ENCODE measurements at places on chromosomes 12 and 14. TPM values are rescaled to one million over a fixed set of nuclear protein-coding genes. Genes with fewer than 3 reads are reported as not detected.

DNA sequence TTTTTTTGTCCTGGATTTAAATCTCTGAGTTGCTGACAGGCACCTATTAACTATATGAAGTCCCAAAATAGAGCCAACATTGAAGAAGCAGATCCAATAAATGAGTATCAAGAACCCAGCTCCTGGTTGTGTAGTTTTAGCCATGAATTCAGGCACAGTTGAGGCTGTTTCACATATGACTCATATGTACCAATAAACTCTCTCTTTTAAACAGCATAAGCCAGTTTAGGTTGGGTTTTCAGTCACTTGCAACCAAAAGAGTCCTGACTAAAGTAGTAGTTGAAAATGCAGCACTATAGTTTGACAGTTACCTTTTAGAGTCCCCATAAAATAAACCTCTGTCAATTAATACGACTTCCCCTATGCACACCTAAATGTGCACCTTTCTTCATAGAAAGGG, 389.9 kb downstream of the RPS29 start:
- no peaks in the 10 kb centered on the region for H3K36me3 ChIP-seq
- no peaks in the 10 kb centered on the region for H3K27me3 ChIP-seq
- H3K27ac ChIP-seq = no peak overlapping the region
- H3K4me3 ChIP-seq = no peak overlapping the region

DNA sequence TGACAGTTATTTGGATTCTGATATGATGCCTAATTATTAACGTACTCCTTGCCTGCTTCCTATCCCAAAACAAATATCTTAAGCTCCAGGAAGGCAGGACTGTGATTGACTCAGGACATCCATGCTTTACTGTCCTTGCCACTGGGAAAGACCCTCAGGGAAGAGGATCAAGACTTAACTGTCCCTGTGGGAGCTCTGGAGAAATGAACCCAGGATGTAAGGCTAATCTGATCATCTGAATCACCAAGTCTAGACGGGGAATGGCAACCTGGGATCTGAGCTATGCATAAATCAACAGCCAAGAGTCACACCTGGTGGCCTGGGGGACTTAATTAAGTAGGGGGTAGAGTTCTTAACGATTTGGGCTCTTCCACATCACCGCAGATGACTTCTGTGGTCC, 153.2 kb upstream of the BCL2L14 start:
- no peaks in the 10 kb centered on the region for H3K4me1 ChIP-seq

DNA sequence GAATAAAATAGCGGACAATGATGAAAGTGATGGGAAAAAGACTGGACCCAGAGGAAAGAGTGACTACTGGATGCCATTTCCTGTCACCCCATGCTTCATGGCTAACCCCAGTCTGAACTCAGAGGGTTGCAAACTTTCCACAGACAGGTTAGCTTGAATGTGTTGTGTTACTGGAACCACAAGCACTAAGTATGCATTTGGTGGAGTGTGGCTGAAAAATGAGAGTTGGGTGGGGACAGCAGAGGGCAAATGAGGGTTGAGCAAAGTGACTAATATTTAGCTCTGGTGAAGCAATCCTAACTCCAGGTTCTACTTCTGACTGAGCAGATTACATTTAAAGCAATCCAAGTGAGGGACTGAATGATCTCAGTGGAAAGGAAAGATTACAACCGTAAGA, 1.6 kb downstream of the SLC16A7 start:
- H3K4me1 ChIP-seq = peaks cover 12% of the 10 kb centered on the region
- peak overlapping the region; percentile 84 for H3K4me3 ChIP-seq
- no peaks in the 10 kb centered on the region for H3K27me3 ChIP-seq
- DNase-seq = peak; percentile 83

GRCh38 chr12:82625523-82625922, 61.2 kb upstream of the TMTC2 start:
- H3K36me3 ChIP-seq = no peaks in the 10 kb centered on the region
- H3K27ac ChIP-seq = no peak overlapping the region
- no peak for DNase-seq
- H3K4me3 ChIP-seq = no peak overlapping the region

DNA sequence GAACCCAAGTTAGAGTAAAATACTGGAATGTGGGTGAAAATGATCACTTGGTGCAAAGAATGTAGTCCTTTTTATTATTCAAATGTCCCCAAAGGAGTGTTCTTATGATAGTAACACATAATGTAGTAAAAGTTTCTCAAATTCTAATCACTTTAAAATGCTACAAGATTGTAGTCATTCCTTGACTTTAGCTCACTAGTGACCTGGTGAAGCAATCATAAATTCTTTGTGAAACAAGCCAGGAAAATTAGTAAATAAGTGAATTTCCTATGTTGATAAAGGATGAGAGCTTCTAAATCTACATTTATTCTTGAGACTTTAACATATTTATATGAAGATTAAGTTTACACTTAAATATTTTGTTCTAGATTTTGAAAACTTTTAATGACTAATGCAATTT, 30.7 kb upstream of the SLC17A8 start:
- no peaks in the 10 kb centered on the region for H3K27me3 ChIP-seq
- H3K27ac ChIP-seq = no peak overlapping the region
- no peaks in the 10 kb centered on the region for H3K4me1 ChIP-seq

- H3K36me3 ChIP-seq = no peaks in the 10 kb centered on the region
- H3K4me1 ChIP-seq = peaks cover 31% of the 10 kb centered on the region
Measured at GRCh38 chr12:67698672-67699581, 50.4 kb downstream of the DYRK2 start.

GRCh38 chr12:104177663-104178501, 37.7 kb upstream of the TXNRD1 start:
- H3K4me1 ChIP-seq = peaks cover 47% of the 10 kb centered on the region
- peak overlapping the region; percentile 28 for H3K4me3 ChIP-seq
- H3K27me3 ChIP-seq = no peaks in the 10 kb centered on the region
- DNase-seq = peak; percentile 95
- H3K36me3 ChIP-seq = no peaks in the 10 kb centered on the region

DNA sequence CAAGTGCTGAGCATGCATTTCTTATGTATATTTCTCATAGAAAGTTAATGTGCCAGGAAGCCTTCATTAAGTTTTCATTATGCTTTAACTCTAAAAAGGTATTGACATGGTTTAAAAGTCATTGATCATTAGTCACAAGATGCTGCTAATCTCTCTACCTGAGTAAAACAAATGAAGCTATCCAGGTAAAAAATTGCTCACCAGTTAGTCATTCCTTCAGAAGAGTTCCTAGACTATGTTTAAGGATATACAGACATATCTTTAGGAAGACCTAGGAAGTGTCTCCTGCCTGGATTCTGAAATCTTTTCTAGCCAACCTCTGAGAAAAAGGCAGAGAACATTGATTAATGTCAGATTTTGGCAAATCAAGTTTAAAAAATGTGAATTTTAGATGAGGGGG, 274.2 kb downstream of the PDZRN4 start:
- no peaks in the 10 kb centered on the region for H3K36me3 ChIP-seq
- H3K4me1 ChIP-seq = no peaks in the 10 kb centered on the region
- DNase-seq = no peak
- H3K27ac ChIP-seq = no peak overlapping the region
- no peak overlapping the region for H3K4me3 ChIP-seq
- no peaks in the 10 kb centered on the region for H3K27me3 ChIP-seq

DNA sequence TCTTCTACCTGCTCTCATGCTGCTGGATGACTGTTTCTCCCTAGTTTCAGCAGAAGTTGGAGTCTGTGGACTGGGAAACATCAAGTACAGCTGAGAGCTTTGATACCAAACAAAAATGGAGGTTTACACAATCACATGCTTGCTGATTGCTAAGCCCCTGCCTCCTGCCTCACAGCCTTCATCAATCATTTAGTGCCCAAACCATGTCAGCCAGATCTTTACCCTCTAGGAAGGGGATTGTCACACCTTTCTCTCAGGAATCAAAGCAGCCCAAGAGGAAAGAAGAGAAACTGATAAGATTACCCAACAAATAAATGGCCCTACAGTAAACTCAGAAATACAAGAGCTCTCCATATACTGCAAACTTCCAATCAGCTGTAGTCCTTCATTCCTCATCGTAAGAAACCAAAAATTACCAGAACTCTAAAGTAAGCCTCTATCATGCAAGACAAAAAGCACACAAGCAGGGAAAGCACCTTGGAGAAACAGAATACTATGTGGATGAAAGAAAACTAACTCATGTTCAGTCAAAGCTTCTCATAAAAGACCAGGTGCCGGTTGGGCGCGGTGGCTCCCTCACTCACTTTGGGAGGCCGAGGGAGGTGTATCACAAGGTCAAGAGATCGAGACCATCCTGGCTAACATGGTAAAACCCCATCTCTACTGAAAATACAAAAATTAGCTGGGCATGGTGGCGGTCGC, 63.6 kb upstream of the RESF1 start:
- DNase-seq = no peak
- no peaks in the 10 kb centered on the region for H3K36me3 ChIP-seq
- no peaks in the 10 kb centered on the region for H3K27me3 ChIP-seq
- H3K4me3 ChIP-seq = no peak overlapping the region

- no peak overlapping the region for H3K27ac ChIP-seq
- H3K36me3 ChIP-seq = no peaks in the 10 kb centered on the region
- DNase-seq = no peak
- no peaks in the 10 kb centered on the region for H3K27me3 ChIP-seq
- H3K4me1 ChIP-seq = peaks cover 41% of the 10 kb centered on the region
Measured at GRCh38 chr12:121034616-121035305, 4.3 kb downstream of the OASL start.

GRCh38 chr12:124722878-124723277, 140.8 kb downstream of the SCARB1 start:
- H3K27me3 ChIP-seq = no peaks in the 10 kb centered on the region
- H3K27ac ChIP-seq = no peak overlapping the region
- no peaks in the 10 kb centered on the region for H3K36me3 ChIP-seq
- no peak for DNase-seq

DNA sequence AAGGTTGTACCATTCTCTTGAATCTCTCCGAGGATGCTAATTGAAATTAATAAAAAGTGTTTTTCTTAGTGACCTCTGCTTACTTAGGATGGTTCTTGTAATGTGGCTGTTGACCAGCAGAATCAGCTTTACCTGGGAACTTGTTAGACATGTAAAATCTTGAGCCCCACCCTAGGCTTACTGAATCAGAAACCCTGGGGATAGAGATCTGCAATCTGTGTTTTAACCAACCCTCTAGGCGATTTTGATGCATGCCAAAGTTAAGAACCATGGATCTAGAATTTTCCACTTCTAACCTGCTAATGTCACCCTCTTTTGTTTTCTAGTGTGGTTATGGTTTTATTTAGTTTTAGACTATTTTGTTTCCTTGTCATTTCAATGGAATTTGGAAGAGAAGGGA, 6.5 kb downstream of the NUBPL start:
- no peak overlapping the region for H3K4me3 ChIP-seq
- H3K36me3 ChIP-seq = no peaks in the 10 kb centered on the region
- H3K27ac ChIP-seq = peak overlapping the region; percentile 32
- H3K4me1 ChIP-seq = peaks cover 10% of the 10 kb centered on the region
- no peak for DNase-seq
- H3K27me3 ChIP-seq = no peaks in the 10 kb centered on the region

GRCh38 chr14:24224618-24225071, 7.5 kb downstream of the NEDD8 start:
- peaks cover 6% of the 10 kb centered on the region for H3K36me3 ChIP-seq
- H3K27ac ChIP-seq = peak overlapping the region; percentile 78
- no peak overlapping the region for H3K4me3 ChIP-seq
- peaks cover 12% of the 10 kb centered on the region for H3K4me1 ChIP-seq
- peak; percentile 89 for DNase-seq
- no peaks in the 10 kb centered on the region for H3K27me3 ChIP-seq

- no peaks in the 10 kb centered on the region for H3K4me1 ChIP-seq
- DNase-seq = no peak
- H3K27me3 ChIP-seq = no peaks in the 10 kb centered on the region
- H3K27ac ChIP-seq = no peak overlapping the region
Measured at GRCh38 chr12:125519026-125519651, 453.9 kb downstream of the AACS start.

DNA sequence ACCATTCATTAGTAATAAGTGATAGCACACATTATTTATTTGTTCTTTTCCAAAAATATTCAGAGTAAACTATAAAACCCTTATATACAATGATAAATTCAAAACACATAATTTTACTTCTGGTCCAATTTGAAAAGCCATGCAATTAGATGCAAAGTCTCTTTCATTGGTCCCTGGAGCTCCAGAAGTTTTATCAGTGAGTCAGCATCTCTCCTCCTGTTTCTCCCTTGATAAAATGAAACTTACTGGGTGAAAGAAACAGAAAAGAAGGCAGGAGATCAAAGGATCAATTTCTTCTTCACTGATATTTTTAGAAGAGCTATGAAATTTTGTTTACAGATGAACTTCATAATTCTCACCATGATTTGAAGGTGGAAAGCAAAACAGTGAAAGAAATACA, 47.5 kb downstream of the IFNG start:
- no peak for DNase-seq
- peaks cover 7% of the 10 kb centered on the region for H3K27me3 ChIP-seq
- H3K36me3 ChIP-seq = no peaks in the 10 kb centered on the region
- H3K4me3 ChIP-seq = no peak overlapping the region

The COX14 gene
- 29.8 TPM for total RNA-seq

The OSBPL8 gene
- total RNA-seq = 193 TPM

The FBXO34 gene
- total RNA-seq = 24.6 TPM

Data from osteoblast (primary cell).